ENCODE measurements at places on chromosomes 7 and 10.

- no peak for DNase-seq
These were observed 16.3 kb upstream of the DNAAF5 start for GRCh38 chr7:710161-710560.

- DNase-seq, result no peak
These were observed 168.3 kb upstream of the AUTS2 start for GRCh38 chr7:69429911-69430383.

GRCh38 chr10:75355706-75356105 lies 45.9 kb downstream of the ZNF503 start:
- no peak for DNase-seq

GRCh38 chr10:9244864-9245263 lies 1190.4 kb downstream of the GATA3 start:
- DNase-seq, result no peak

DNA sequence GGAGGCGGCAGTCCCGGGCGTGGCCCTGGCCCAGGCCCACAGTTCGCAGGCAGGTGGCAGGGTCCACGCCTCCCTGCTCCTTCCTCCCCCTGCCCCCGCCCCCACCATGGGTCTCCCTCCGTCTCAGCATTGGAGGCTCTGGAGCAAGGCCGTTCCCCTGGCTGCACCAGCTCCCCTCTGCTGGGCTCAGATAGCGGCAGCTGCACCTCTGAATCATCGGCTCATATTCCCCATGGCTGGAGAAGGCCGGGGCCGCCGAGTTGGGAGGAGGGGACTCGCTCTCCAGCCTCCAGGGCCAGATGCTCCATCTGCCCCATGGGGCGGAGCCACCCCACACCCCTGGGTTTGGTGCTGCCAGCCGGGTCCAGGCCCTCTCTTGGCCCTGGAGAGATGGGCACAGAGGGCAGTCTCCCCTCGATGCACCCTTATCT lies 145.0 kb downstream of the ELFN1 start:
- no peak for DNase-seq

GRCh38 chr10:28367929-28368484 lies 65.1 kb upstream of the MPP7 start:
- DNase-seq, result peak; percentile 42

- no peak for DNase-seq
These were observed 455 bp downstream of the CUL2 start for GRCh38 chr10:35089611-35090161.

GRCh38 chr7:37430640-37431039 lies 18.0 kb downstream of the ELMO1 start:
- DNase-seq, result no peak

GRCh38 chr7:129376076-129376777 lies 58.0 kb upstream of the STRIP2 start:
- DNase-seq, result no peak

DNA sequence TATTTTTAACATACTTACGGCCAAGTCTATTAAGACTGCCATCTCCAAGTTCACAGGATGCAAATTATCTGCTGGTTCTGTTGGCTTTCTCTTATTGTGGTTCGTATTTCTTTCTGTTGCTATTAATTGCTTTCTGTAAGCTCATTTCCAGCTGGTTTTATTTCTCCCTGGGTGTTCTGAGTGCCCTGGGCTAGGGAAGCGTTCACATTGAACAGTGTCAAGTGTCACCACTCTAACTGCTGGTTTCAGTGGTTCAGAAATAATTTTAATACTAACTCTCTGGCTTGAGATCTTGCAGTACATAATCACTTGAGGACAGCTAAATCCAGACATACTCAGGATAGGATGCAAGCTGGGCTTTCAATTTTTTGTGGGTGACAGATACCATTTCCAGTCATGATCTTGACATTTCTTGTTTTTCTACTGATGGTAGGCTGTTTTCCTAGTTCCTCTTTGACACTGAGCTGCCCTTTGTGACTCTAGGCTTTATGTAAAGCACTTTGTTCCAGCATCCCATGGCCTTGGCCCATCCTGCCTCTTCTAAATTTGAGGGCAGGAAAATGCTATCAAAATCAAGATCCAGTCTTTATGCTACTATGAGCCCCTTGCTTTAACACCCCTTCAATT lies 117.6 kb downstream of the SNX13 start:
- DNase-seq, result no peak

- DNase-seq, result no peak
These were observed 91.1 kb downstream of the TEX36 start for GRCh38 chr10:125591886-125592285.

- no peak for DNase-seq
These were observed 70.5 kb upstream of the LRRC17 start for GRCh38 chr7:102842284-102842683.

GRCh38 chr7:27107391-27108381 lies 5.2 kb upstream of the HOXA2 start:
- no peak for DNase-seq

DNA sequence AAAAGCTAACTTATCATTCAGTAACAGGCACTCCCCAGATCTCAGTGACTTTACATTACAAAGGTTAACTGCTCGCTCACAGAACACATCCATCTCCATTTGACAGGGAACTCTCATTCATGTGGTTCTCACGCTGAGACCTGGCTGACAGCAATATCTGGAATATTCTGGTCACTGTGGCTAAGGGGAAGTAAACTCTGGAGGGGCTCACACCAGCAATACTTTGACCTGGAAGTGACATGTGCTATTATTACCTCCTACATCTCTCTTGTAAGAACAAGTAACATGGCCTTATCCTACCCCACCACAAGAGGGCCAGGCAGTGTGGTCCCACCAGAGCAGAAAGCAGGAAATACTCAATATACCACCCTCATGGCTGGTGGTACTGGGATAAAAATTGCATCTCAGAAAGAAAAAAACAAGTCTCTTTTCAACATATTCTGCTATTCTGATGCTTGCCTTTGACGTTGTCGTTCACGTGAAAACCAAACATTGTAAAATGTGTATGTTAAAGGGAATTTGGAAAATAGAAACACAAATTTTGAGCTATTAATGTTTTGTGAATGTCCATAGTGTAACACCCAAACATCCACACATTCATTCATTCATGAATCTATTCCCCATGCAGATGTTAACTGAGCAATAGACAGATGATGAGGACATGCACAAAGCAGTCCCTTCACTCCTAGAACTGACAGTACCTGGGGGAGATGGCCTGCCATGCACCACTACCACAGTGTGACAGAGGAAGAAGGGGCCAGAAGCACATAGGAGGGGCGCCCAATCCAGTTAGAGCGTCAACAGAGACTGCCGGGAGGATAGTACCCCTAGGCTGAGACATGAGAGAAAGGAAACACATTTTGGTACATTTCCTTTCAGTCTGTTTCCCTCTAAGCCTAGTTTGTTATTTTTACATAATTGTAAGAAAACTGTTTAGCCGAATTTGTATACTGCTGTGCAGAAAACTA lies 166.0 kb upstream of the SP4 start:
- peak; percentile 15 for DNase-seq

DNA sequence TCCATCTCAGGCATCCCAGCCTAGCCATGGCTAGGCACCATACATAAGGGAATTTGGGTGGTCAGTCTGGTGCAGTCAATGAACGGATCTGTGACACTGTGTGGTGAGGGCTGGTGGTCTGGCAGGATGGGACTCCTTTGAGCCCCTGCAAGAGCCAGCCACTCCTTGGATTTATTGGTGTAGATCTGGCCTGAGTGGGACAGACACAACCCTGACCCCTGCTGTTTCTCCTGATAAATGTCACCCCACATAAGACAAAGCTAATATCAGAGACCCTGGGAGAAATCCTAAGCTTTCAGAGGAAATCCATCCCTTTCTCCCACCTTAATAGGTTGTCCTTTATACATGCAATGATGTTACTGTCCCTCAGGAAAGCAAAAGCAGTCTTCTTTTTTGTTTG lies 2.3 kb downstream of the FBXO24 start:
- DNase-seq, result no peak

DNA sequence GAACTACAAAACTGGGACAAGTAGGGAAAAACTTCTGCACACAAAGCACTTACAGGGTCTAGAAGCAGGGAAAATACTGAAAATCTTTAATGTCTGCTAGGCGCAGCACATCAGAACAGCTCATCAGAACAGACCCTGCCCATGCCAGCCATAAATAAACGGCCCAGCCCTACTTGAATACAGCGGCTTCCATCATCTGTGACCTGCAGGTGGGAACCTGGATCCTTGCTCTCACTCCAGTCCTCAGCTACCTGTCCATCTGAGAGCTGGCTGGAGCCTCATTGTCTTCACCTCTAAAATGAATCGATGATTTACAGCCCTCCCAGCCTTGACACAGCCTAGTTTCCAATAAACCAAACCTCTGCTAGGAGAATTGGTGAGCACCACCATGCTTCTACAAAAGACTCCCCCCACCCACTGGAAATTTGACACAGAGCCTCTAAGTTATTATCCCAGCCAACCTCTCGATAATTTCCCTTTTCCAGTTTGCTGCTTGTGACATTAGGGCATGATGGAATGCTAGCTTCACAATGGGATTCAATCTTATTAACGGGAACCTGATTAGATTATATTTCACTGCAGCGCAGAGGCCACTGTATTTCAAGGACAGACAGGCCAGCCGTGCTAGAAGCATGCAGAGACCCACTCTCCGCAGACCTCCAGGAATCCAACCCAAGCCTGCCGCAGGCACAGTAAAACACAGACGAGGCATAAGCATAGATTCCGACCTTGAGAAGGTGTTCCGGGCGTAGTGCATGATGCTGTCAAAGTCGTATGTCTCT lies 61.6 kb upstream of the OPALIN start:
- no peak for DNase-seq

GRCh38 chr7:131040467-131040932 lies 287.2 kb upstream of the MKLN1 start:
- DNase-seq, result no peak

- DNase-seq, result no peak
These were observed 142.1 kb downstream of the CDK14 start for GRCh38 chr7:90738249-90738648.

- DNase-seq, result no peak
These were observed 86.0 kb upstream of the PFKP start for GRCh38 chr10:2981361-2981801.

GRCh38 chr10:124146483-124146882 lies 53.1 kb upstream of the CHST15 start:
- no peak for DNase-seq

GRCh38 chr7:12756821-12757220 lies 69.4 kb downstream of the ARL4A start:
- no peak for DNase-seq

DNA sequence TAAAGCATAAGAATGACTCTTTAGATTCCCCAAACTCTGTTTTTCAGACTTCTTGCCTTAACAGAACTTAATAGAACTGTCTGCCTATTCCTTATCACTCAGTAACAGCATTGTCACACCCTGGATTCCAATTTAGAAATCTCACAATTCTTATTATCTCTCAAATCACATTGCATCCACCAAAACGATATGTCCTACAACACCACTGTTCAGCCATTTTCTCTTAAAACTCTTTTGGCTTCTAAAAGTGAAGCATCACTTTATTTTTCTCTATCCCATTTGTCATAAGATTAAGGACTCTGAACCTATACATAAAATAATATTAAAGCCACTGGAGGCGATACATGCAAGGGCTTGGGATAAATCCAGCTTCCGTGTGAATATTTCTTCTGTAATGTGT lies 1.2 kb upstream of the CPED1 start:
- no peak for DNase-seq

GRCh38 chr10:131214521-131215244 lies 96.8 kb downstream of the TCERG1L start:
- DNase-seq, result no peak

GRCh38 chr7:70148997-70149396 lies 550.7 kb downstream of the AUTS2 start:
- DNase-seq, result no peak
